Foreskin keratinocyte (primary cell): ENCODE measurements at places on chromosomes 1 and 21. TPM values are rescaled to one million over a fixed set of nuclear protein-coding genes. Genes with fewer than 3 reads are reported as not detected.

Gene BRINP3
- not detected in 2 replicates for total RNA-seq

Gene BEND5
- total RNA-seq, result not detected in 2 replicates

Gene GBP2
- total RNA-seq, result 0.10 and 0.11 TPM in 2 replicates

Gene LIPI
- total RNA-seq, result not detected in 2 replicates

Gene LAMTOR2
- 87.0 and 95.0 TPM in 2 replicates for total RNA-seq

Gene RGS4
- 0.28 and 0.31 TPM in 2 replicates for total RNA-seq

Gene CDC20
- total RNA-seq, result 192 and 269 TPM in 2 replicates

Gene IQGAP3
- total RNA-seq, result 29.4 and 35.7 TPM in 2 replicates

Gene ZMYND12
- 0.46 and 0.54 TPM in 2 replicates for total RNA-seq

Gene SYCP1
- total RNA-seq, result not detected in 2 replicates

DNA sequence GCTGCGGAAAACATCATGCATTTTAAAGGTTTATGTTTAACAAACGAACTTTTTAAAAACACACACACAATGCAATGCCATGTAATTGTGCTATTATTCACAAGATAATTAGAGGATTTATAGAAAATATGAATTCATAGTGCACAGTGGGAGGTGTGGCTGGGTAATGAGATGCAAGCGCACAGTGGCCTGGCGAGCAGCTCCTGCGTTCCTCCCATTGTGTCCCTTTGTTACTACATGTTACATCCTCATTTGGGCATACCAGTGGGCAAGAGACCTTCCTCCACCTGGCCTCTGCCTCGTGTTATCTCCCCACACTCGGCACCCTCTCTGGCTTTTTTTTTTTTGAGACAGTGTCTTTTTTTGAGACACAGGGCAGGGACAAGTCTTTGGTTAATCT lies 30.0 kb upstream of the TENT5B start:
- DNase-seq, result no peak

DNA sequence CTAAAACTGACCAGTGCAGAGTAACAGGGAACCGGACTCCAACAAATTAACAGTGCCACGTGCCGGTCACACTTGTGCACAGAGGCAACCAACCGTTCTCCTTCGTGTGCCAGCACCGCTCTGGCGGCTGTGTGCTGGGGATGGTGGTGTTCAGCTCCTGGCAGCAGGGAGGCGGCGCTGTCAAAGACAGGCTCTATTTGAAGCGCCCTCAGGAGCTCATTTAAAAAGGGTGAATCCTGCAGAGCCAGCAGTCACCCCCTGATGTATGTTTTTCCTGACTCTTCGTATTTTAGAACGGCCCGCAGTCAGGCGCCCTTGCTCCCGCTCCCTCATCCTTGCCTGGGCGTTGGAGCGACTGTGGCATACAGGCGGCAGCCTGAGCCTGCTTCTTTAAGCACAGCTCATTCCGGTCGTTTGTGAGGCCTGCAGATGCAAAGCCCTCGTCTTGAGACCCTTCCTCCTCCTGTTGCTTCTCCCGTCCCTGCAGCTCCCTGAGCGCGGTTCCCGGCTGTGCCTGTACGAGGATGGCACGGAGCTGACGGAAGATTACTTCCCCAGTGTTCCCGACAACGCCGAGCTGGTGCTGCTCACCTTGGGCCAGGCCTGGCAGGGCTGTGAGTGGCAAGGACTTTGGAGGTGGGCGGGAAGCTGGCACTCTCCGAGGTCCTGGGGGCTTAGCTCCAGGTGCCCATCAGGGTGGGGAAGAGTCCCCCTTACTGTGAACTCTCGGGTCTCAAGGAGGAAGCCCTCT lies 1.1 kb downstream of the DFFB start:
- peak; percentile 36 for DNase-seq

GRCh38 chr1:25550155-25550506 lies 6.7 kb downstream of the LDLRAP1 start:
- no peak for DNase-seq

DNA sequence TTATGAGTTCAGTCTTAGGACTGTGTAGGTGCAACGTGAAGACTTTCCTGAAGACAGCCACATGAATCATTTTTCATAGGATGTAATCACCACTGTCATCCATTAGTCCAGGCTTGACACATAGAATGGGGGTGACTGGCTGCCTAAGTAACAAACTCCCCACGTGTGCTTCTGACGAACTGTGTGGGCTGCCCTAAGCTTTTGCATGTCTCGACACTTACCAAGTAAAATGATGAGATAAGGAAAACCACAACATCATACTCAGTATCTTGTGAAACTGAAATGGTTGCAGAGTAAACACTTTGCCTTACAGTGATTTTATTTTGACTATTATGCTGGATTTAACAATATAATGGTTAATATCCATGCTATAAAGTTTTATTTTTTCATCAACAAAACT lies 19.5 kb downstream of the ERG start:
- DNase-seq, result peak; percentile 99

GRCh38 chr1:197924516-197925123 lies 7.4 kb downstream of the LHX9 start:
- no peak for DNase-seq

DNA sequence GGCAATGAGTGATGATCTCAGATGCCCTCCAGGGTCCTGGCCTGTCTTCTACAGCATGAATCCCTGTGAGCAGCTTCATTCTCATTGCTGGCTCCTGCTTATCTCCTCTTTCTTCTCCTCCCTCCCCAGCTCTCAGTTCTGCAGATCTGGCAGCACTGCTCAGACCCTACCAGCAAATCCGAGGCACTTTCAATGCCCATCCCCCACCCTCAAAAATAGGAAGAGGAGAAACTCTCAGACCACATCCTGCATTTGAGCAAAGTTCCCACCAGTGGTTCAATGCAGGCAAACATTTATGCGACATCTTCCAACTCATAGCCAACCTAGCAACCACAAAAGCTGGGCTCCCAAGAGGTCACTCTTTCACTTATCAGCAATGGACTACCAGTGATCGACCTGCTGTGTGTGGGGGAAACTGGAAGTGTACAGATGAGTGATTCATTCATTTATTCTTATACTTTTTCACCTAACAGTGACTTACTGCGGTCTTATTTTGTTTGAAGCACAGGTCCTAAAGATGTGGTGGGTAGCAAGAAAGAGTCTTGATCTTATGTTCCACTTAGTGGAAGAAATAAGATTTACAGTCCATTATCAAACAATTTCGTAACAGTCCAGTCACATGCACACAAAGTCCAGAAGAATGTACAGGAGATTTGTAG lies 5.8 kb upstream of the CHI3L2 start:
- DNase-seq, result no peak

GRCh38 chr1:28296401-28297261 lies 32.2 kb upstream of the MED18 start:
- no peak for DNase-seq

- peak; percentile 35 for DNase-seq
Measured at GRCh38 chr1:149849947-149850360, 49.4 kb upstream of the BOLA1 start.

- DNase-seq, result no peak
Measured at GRCh38 chr1:222767152-222767571, 30.2 kb downstream of the FAM177B start.

GRCh38 chr1:89710498-89711139 lies 77.7 kb downstream of the LRRC8C start:
- no peak for DNase-seq

GRCh38 chr1:89201106-89201794 lies 2.5 kb upstream of the GBP4 start:
- no peak for DNase-seq

DNA sequence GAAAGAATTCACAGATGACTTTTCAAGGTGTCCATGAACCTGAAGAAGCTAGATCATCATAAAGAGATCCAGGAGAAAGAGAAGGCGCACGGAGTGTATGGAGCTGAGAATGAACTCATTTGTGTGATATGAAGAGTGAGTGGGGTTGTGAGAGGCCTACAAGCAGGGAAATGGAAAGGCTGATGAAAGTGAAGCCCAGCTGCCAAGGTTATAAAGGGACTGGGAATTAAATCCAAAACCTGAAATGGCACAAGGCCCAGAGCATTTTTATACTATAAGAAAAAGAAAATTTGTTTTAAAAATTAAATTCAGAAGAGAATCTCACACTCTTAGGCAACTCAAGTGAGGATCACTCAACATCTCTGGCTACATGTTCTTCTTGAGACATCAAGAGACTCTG lies 43.4 kb downstream of the HSD3B1 start:
- DNase-seq, result no peak

GRCh38 chr1:47590523-47591225 lies 152.8 kb downstream of the FOXD2 start:
- no peak for DNase-seq

DNA sequence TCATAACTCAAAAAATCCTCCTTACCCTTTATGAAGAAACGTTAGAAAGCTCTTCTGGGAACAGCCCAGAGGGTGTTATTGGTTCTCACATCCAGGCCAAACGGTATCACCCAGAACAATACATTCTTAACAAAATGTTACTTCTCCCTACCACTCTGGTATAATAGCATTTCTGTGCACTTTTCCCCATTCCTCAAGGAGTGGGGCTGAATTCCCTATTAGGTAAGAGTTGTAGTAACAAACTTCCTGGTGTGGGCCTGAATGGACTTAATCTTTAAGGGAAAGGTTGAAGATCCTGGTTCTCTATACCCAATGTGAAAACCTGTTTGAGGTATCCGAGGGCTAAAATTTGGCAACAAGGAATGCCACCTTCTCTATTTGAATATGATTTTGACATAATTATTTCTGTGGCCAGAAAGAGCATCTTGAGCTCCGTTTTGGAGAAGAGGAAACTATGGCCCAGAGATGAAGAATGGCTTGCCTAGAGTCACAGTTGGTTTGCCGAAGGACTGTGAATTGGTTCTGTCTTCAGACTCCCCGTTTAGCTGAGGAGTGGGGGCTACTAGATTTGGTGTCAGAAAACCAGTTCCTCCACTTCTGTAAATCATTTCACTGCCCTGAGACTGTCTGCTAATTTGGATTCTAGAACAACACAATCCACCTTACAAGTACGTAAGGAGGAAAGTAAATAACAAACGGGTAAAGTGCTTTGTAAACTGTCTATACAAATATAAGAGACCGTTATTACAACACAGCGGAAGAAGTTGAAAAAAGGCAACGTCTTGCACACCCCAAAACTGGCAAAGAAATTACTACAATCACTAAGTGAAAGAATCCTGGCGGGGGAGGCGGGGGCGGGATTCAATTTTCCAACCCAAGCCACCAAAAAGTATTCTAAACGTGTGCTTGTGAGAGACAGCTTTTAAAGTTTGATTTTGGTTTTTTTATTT lies 2.3 kb downstream of the ANP32E start:
- peak; percentile 16 for DNase-seq

DNA sequence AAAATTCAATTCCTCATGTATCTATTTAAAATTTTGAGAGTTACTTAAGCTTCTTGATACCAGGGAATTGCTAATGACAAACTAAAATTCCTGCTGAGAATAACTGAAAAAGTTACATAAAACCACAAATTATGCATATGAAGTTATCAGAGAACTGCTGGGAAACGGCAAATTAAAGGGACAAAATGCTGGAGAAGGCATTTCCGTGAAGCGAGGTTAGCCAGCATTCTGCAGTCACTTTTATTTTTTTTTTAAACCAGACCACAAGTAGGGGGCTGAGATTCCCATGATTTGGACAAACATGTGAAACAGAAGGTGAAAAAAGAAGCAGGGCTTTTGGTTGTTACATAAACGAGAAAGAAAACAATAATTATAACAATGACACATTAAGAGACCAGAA lies 737.6 kb upstream of the CHRM3 start:
- no peak for DNase-seq

DNA sequence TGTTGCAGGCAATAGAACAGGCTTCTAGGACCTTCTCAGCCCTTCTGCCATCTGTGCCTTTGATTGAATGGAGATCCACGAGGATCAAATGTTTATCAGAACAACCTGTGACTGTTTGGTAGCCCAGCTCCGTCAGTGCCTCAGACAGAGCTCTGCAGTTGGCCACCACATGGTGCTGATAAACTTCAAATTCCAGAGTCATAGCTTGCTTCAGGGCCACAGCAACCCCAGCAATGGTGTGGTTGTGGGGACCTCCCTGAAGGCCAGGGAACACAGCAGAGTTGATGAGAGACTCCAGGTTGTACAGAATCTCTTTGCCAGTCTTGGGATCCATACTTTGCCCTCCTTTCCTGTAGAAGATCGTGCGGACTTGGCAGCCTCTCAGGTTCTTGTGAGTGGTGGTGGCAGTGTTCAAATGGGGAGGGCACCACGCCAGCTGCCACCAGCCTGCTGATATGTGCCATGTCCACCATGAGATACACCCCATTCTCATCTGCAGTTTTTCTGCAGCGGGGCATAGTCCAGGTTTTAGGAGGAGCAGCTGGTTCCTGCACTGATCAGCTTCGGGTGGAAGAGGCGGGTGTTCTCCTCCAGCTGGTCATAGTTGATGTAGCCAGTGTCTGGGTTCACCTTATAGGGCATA lies 82.9 kb upstream of the ARTN start:
- DNase-seq, result no peak

- peak; percentile 37 for DNase-seq
Measured at GRCh38 chr1:182768963-182769362, 20.6 kb upstream of the NPL start.

- DNase-seq, result no peak
Measured at GRCh38 chr1:4133297-4133938, 233.3 kb upstream of the C1orf174 start.

- DNase-seq, result no peak
Measured at GRCh38 chr1:18654599-18654998, 24.0 kb downstream of the PAX7 start.

- no peak for DNase-seq
Measured at GRCh38 chr1:80593197-80593596, 1207.5 kb upstream of the ADGRL2 start.

GRCh38 chr21:28834335-28835238 lies 158.1 kb downstream of the LTN1 start:
- no peak for DNase-seq

DNA sequence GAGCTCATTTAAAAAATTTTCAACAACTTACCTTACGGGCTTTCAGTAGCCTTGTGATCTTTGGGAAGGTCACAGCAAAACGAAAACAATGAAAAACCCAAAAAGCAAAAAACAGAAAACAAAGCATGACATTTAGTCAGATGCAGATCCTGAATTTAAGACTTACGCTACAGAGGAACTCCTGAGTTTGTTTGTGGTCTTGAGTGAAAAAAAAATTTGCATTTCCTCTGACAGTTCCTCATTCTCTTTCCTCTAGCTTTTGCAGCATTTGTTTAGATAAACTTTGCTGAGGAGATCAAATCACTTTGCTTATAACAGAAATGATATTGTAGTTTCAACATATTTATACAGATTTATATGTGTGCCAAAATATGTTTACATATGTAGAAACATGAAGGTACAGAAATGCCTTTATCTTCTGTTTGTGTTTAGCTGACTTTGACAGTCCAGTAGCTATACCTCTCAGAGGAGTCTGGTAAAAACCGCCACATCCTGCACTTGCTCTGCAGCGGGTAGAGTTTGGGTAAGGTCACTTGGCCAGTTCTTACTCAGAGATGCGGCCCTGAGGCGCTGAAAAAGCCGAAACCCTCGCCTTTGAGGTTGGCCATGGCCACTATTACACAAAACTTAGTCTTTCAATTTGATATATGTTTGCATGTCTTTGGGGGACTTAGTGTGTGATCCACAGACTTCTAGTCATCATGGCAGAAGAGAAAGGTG lies 142.5 kb downstream of the TNR start:
- no peak for DNase-seq
